ENCODE measurements at places on chromosomes 7 and 10.
A peak's percentile ranks its signal among the peaks of the same experiment; 100 is the strongest.

GRCh38 chr7:1091644-1092027 is 3.7 kb downstream of the GPER1 start:
- no peak for DNase-seq

DNA sequence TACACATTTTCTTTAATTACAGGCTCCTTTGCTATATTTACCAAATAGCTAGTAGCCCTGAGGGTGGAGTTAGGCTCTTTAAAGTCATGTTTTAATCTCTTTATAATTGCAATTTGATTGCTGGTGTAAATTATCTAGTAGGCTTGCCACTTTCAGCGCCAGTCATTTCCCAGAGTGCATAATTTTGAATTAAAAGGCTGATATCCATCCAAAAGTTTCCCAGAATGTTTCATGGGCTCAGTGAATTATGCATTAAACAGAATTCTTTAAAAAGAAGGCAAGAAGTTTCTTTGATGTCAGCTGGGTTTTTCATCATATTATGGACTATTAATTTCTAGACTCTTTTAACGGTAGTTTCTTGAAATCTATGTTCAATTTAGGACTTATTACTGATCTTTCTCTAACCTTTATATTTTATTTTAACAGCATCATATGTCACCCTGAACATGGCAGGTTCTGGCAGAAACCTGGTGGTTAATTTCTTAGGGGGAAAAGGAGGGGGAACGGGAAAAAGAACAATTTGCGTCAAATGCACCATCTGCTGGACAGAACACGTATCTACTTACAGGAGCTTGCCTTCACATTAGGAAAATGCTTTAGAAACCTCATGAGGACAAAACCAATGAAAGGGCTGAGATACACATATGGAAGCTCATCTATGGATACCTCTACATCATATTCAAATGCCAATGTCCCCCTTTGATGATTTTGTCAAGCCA is 171.1 kb downstream of the GRM3 start:
- peak; percentile 2 for DNase-seq

DNA sequence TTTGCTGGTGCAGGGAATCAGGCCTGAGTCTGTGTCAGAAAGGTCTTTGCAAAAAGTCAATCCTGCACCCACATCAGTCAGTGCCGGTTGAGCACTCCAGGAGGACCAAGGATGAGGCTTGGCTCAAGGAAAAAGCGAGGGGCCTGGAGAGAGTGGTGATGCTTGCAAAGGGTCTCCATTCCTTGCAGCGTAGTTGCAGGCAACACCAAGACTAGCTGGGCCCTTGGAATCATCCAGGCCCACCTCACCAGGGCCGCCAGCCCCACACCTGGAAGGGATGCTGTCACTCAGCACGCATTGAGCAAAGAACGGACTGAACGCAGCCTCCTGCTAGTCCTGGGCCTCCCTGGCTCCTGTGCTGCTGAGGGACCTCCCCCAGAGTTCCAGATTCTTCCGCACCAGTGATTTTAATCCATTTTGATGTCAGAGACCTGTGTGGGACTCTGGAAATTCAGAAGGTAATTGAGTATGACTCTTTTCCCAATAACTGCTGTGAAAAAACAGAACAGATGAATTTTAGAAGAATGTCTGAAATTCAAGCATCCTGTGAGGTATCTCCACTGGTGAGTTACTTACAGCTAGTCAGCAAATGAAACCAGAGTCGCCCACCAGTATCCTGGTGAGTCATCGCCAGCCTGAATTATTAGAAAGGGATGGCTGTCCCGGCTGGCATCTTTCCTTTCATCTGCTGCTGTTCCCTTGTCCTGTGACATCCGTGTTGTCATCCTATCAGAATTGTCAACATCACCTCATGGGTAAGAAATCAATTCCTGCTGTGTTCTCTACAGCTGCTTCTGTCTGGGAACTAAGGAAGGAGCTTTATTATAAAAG is 150.8 kb upstream of the NPS start:
- no peak for DNase-seq

GRCh38 chr10:58175990-58176900 is 91.4 kb downstream of the IPMK start:
- DNase-seq: no peak

DNA sequence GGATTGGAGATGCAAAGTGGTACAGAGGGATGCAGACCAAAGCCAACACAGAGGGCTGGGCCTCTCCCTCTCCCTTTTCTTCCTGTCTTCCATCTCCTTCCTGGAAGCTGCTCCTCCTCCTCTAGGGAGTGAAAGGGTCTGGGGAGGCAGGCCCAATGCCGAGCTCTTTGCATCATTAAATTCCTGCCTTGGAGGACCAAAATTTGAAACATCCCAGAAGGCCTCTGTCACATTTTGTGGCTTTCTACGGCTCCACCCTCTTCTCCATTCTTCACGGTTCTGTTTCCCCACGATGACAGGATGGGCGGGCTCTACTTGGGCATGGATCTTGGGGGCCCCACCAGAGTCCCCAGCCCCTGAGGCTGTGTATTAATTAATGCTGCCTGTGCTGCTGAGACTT is 76.4 kb downstream of the NEURL1 start:
- no peak for DNase-seq

DNA sequence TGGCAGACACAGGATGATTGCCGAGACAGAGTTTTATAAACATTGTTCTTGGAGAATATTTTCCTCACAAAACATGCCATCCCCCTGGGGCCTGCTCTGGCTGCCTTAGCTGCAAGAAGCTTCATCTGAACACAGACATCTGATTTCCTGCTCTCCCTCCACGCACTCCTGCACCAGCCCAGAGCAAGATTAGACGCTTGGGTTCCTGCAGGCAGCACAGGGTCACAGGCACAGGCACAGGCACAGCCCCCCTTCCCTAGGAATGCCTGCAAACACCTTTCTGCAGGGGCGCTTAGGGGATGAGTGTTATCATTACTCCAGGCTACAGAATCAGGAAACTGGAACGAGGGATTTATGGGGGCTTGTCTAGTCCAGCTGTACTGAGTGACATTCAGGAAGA is 450.3 kb downstream of the GRID1 start:
- no peak for DNase-seq

DNA sequence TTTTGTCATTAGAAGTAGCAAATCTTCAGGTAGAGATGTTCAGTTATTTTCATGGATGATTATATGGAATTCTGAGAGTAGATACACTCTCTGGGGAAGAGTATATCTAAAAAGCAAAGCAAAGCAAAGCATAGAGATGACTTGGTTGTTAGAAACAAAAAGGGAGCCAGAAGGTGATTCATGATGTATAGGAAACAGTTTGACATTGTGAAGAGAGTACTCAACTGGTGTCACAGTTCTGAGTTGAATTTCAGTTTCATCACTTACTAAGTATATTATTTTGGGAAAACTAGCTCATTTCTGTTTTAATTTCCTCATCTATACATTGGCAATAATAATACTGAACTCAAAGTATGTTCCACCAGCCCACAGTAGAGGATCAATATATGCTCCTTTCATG is 86.8 kb downstream of the SEMA3C start:
- no peak for DNase-seq

GRCh38 chr10:82801289-82801688 is 926.3 kb downstream of the NRG3 start:
- no peak for DNase-seq

GRCh38 chr7:33421429-33421828 is 292.1 kb downstream of the BBS9 start:
- DNase-seq: no peak

DNA sequence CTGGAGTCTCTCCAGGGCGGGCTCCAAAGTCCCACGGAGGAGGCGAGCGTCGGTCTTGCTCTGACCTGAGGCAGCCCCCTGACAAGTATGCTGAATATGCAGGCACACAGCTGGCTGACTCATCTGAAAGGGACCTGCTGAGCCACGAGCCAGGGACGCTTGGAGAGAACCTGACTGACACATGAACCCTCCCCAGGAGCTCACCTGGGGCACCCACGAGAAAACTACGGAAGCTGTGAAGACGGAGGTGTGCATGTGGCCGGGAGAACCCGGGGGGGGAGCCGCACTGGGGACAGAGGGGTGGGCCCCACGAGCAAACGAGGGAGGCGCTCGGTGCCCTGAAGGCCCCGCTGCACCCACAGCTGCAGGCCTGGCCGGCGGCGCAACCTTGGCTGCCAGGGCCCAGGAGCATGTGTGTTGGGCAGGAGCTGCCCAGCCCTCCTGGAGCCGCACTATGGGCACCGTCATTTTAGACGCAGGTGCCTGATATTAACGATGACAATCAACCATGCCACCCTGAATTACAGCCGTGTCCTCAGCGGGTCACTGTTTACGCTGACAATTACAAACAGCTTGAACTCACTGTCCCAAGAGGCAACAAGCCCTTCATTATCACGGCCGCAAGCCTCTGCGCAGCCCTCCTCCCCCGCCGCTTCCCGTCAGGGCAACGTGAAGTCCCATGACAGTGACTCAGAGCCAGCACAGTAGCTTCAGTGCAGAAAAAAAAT is 64.7 kb downstream of the DIP2C start:
- no peak for DNase-seq

GRCh38 chr10:74177140-74177677 is 26.2 kb downstream of the ADK start:
- DNase-seq: no peak

DNA sequence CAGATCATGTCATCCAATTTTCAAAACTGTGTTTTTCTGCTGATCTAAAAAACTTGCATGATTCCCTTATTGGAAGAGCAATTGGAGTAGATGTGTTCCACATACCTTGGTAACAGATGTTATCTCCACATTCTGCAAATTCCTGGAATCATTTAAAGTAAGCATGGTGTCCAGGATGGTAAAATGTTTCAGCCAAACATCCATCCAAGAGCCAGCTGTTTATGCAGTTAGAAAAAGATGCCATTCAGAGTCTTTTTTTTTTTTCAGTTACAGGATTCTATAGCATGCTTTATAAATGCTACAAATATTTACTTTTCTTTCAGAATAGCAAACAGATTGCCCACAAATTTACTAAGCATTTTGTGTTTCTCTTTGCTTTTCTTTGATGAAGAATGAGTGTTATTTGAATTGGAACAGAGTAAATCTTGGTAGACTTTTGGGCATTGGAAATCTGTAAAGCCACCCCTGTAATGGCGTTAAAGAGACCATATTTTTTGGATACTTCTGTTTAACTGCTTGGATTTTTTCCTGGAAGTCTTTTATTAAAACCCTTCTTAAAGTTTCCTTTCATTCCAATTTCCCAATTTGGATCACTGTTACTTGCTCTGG is 149.8 kb downstream of the GNAT3 start:
- DNase-seq: no peak

GRCh38 chr7:38310591-38311101 is 37.2 kb upstream of the TARP start:
- DNase-seq: no peak

- no peak for DNase-seq
Observed at GRCh38 chr10:52636874-52637273, 135.7 kb downstream of the MBL2 start.

All from left renal pelvis (tissue), 4 donors.